ENCODE measurements at places on chromosomes 12 and 14. TPM values are rescaled to one million over a fixed set of nuclear protein-coding genes. Genes with fewer than 3 reads are reported as not detected.
A peak's percentile ranks its signal among the peaks of the same experiment; 100 is the strongest.

The ACVRL1 gene
- total RNA-seq, result 395 TPM

The PTCSC3 gene
- not detected for total RNA-seq

GRCh38 chr14:43413084-43413483 lies 1094.0 kb downstream of the FSCB start:
- DNase-seq, result no peak

DNA sequence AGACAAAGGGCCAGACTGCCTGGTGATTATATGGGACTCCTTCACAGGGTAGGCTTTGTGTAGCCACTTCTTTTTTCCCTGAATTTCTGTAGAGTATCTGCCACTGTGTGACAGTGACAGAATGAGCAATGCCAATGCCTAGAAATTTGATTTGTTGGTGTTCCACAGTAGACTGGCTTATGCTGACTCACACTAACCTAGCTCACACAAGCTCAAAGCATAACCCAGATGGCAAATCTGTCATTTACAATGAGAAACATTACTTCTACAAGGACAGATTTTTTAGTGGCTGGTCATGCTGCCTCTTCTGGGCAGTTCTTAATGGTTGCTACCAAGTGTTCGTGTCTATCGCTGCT lies 15.9 kb downstream of the CFAP251 start:
- no peak for DNase-seq

DNA sequence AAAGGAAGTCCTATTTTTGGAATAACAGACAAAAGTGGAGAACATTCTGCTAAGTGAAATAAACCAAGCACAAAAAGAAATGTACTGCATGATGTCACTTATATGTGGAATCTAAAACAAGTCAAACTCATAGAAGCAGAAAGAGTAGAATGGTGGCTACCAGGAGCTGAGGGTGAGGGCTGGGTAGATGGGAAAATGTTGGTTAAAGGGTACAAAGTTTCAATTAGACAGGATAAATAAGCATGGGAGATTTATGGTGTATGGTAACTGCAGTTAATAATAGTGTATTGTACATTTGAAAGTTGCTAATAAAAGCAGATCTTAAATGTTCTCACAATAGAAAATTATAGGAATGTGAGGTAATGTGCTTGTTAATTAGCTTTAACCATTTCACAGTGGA lies 12.8 kb downstream of the LUM start:
- DNase-seq, result no peak

- peak; percentile 14 for DNase-seq
These were observed 49.0 kb upstream of the PTGR2 start for GRCh38 chr14:73802431-73803188.

DNA sequence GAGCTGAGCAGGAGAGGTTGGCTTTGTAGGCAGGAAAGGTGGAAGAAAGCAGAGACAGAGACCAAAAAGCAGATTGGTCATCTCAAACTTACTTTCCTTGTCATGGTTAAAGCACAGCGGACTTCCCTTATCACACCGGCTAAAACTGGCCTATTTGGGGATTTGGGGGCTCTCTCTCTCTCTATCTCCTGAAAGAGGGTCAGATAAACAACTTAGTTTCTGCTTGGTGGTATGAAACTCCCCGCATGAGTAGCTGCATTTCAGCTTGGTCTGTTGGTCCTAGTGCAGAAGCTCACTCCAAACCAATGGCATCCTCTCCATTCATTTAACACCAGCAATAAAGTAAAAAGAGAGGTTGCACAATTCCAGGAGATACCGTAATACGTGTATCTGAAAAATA lies 57.1 kb downstream of the TNFAIP2 start:
- no peak for DNase-seq

Data from endothelial cell (in vitro differentiated cells).